ENCODE measurements at places on chromosomes 12 and 14.

GRCh38 chr14:68814238-68814538 is 21.3 kb upstream of the ZFP36L1 start:
- DNase-seq, result no peak

GRCh38 chr14:21978999-21979314 is 305.3 kb upstream of the OR4E1 start:
- no peak for DNase-seq

DNA sequence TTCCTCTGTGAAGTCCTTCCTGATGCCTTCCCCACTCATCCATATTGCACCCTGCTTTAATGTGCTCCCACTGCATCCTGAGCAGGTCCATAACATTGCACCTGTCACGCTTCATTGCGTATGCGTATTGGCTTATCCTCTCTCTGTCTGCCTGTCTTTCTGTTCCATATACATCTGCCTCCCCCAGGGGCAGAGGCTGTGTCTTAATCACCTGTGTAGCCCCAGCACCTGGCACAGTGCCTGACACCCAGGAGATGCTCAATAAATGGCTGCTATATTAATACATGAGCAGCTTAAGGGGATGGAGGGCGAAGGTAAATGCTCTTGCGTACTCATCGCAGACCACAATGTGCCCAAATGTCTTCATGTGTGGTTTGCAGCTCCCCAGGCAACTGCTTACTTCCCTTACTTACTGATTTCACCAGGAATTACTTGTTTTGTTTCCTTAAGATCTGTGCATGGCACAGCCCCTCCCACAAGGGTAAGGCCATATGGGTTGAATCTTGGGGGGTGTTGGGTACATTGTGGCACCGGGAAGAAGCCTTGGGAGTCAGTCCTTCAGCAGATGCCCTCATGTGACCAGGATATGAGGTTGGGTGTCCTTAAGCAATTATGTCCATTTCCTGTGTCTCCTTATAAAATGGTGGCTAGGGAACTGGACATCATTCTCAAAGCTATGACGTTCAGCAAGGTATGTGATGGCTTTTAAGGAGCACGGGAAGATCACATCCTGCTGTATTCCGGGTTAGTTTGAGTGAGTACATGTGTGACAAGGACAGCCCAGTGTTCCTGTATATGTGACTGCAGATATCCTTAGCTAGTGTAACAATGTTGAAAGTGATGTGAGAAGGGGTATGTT is 848 bp upstream of the CPNE6 start:
- no peak for DNase-seq

- no peak for DNase-seq
Measured at GRCh38 chr12:127046467-127046866, 1220.5 kb upstream of the TMEM132C start.

DNA sequence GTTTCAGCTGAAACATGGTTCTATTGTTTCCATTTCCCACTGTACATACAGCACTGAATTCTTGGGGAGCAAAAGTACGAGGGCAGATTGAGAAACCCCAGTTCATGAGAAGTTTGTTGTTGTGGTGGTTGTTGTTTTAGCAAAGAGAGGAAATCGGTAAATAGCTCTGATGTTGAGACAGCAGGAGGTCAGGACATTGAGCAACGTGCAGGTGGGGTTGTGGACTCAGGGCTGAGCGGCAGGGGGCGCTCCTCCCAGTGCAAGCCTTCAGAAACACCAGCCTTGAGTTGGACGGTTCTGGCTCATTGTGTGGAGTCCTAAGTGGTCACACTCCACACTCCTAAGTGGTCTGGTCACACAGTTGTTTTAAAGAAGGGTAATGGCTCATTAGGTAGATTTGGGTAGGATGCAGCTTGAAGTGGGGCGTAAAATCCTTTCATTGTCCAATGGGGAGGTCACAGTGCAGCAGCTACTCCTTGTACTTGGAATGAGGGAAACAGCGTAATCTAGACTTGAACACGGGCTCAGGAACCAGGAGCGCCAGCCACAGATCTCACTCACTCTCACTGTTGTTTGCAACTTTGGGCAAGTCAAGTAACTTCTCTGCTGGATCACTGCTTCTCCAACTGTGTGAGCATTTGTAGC is 14.5 kb upstream of the PWP1 start:
- DNase-seq, result no peak

DNA sequence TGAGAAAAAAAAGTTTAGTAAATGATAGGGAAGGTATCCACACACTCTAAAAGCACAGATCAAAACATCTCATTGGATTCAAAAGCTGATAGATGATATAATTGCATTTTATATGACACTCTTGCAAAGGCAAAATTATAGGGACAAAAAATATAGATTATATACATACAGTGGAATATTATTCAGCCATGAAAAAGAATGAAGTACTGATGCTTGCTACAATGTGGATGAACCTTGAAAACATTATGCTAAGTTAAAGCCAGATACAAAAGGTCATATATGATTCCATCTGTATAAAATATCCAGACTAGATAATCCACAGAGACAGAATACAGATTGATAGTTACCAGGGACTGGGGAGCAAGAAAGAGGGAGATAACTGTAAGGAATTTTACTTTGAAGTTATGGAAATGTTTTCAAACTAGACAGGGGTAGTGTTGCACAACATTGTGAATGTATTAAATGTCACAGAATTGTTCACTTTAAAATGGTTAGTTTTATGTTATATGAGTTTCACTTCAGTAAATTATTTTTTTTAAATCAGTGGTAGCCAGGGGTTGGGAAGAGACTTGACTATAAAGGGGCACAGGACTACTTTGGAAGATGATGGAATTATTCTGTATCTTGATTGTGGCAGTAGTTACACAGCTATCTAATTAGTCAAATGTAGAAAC is 41.7 kb upstream of the CDKN3 start:
- DNase-seq, result no peak

DNA sequence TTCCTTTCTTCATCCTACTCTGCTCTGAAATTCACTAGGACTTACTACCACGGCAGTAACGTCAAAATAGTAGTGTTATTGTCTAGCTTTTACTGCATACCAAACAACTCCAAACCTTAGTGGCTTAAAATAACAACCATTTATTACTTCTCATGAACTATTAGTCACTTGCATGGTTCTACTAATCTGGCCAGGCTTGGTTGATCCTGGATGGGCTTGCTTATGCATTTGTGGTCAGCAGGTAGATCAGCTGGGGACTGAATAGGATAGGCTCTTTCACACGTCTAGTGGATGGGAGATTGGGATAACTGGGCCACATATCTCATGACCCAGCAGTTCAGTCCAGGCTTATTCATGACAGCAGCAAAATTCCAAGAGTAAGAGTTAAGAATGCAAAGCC is 9.4 kb upstream of the SLC35F4 start:
- no peak for DNase-seq

DNA sequence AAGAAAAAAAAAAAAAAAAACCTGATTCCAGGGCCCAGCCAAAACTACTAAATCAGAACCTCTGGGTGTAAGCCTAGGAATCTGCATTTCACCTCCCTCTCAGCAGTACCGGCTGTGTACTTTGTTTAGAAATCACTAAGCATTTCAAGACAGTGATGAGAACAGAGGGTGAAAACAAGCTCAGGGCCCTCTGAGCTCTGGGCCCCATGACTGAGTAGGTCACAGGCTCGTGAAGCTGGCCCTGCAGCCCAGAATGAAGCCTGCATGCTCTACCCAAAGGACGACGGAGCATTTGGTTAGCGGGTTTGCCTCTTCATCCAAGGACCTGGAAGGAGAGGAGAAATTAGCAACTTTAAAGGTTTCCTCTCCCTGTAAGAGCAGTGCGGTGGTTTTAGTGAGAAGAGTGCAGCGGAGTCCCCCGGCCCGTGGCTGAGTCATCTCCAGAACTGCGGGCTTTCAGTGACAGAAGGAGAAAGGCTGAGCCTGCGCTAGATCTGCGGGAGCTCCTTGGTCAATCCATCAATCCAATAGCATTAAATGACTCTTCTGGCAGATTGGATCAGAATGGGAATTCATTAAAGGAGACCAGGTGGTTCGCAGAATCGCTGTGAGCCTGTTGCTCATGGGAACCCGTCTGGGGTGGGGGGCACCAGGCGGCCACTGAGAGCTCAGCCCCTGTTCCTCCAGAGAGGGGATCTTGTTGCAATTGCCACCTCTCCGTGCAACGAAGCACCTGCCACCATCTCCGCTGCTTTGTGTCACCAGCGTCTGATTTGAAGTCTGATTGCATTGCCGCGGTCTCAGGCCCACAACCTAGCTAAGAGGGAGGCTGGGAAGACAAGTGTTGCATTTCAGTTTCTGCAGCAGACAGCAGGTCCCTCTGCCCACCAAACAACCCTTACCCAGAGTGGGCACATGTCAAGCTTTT is 7.3 kb downstream of the IL31 start:
- no peak for DNase-seq

DNA sequence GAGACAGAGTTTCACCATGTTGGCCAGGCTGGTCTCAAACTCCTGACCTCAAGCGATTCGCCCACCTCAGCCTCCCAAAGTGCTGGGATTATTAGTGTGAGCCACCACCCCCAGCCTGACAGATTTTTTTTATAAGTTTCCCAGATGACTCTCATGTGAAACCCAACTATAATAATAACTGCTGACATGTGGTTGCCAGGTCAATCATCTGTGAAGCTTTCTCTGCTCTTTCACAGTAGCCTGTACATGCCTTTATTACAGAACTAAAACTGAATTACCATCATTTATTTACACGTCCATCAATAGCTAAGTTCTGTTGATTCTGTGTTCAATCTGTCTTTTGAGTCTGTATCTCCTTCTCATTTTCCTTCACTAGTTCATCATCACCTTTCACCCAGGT is 218.5 kb downstream of the RPS29 start:
- DNase-seq, result no peak

GRCh38 chr14:102505000-102505619 is 4.5 kb downstream of the ANKRD9 start:
- DNase-seq, result no peak

DNA sequence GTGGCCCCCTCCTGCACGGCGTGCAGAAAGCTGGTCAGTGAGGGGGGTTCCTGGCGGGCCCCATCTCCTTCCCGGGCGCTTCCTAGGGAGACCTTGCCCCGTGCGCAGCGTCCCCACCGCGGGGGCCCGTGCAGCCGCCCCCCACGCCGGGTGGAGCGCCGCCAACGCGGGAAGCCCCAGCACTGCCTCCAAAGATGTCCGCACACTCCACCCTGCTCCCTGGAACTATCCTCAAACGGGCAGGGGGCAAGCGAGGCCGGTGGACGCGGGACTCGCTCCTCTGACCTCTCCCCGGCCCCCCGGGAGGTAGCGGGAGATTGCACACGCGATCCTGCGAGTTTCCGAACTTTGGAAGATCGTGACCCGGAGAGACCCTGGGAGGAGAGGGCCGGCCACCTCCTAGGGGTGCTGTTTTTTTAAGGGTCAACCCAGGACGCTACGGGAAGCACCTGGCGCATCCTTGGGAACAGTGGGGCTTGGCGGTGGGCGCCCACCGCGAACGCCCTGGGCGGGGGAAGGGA is 1.5 kb upstream of the FZD10 start:
- DNase-seq, result no peak

GRCh38 chr14:23414906-23415820 is 7.1 kb upstream of the MYH6 start:
- no peak for DNase-seq

DNA sequence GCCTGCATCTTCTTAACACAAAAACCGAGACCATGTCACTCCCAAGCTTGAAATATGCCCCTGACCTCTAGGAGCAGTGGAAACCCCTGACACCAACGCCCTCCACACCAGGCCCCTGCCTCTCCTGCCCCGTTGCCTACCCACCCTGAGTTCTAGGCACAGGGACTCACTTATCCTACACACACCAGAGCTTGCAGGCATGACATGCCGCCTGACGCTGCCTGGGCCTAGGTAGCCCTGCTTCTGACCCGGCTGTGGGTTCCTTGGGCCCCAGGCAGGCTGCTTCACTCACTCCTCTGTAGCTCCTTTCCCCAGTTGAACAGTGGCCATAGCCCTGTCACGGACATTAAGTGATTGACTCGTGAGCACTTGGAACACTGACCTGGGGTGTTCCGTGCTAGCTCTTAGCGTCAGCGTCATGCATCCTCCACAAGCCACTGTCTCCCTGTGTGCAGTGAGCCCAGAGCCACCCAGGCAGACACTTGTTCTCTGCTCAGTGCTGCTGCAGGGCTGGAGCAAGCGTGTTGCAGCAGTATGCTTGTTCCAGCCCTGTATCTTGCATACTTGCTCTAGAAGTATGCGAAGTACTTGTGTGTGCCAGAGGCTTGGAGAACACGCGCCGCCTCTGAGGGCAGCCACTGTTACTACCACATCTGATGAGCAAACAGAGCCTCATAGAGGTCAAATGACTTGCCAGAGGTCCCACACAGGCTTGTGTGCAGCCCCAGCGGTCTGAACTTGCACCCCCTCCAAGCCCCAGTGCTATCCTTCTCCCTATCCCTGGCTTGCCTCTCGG is 15.6 kb downstream of the OTUB2 start:
- no peak for DNase-seq

GRCh38 chr12:120741476-120742421 is 16.1 kb downstream of the ACADS start:
- DNase-seq, result no peak

- DNase-seq, result no peak
Measured at GRCh38 chr12:14264778-14265177, 100.7 kb upstream of the ATF7IP start.

DNA sequence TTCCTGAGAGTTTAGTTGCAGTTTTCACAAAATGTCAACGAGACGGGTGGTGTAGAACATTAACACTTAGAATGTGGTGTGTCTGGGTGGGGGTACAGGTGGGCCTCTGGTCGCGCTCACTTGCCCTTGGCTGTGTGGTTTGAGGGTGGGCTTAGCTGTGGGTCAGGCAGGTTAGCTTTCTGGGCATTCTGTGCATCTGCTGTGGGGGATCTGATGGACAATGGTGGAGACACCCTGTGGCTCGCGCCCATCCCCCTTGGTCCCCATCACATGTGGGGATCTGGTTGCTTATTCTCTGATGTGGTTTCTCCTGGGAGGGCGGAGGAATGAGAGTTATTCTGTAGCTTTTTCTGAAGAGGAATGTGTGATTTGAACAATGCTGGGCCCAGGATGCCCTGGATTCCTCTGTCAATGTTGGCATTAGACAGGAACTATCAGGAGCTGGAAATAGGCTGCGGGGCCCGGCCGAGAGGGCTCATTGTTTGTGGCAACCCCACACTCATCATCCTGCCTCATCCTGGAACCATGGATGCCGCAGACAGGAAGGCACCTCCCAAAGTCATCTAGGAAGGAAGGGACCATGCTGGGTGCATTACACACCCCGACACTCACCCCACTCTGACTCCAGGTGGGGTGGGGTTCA is 101.6 kb downstream of the TSPAN9 start:
- no peak for DNase-seq

GRCh38 chr14:58297412-58297761 is 968 bp upstream of the ARID4A start:
- DNase-seq, result no peak

- no peak for DNase-seq
Measured at GRCh38 chr12:79000501-79000900, 135.9 kb downstream of the SYT1 start.

DNA sequence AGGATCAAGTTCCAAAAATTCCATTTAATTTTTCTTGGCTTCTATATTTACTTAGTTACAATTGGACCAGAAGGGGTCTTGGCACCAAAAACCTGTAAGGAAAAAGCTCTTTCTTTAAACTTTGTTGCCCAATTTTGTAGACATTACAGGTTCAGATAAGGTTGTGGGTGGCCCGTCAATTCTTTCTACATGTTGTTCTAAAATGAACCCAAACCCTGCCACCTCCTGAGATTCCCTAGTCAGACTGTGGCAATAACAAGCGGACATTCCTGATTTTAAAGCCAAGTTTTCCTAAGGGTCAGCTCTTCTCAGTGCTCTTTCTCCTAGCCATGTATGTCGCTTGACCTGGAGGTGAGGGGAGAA is 45.0 kb upstream of the GSG1 start:
- no peak for DNase-seq

Data from stimulated activated CD8-positive, alpha-beta memory T cell treated with anti-CD3 and anti-CD28 coated beads, Interleukin-15, amount 100 ng/mL, for 1 hour (primary cell).